Activated B cell treated with CpG ODN at 0.5 μM for 24 hours (primary cell): ENCODE measurements at places on chromosomes 11 and 22.

- DNase-seq = no peak
These were observed 44.9 kb downstream of the C11orf58 start for GRCh38 chr11:16783321-16783801.

- no peak for DNase-seq
These were observed 100.5 kb downstream of the PDHX start for GRCh38 chr11:35016916-35017315.

DNA sequence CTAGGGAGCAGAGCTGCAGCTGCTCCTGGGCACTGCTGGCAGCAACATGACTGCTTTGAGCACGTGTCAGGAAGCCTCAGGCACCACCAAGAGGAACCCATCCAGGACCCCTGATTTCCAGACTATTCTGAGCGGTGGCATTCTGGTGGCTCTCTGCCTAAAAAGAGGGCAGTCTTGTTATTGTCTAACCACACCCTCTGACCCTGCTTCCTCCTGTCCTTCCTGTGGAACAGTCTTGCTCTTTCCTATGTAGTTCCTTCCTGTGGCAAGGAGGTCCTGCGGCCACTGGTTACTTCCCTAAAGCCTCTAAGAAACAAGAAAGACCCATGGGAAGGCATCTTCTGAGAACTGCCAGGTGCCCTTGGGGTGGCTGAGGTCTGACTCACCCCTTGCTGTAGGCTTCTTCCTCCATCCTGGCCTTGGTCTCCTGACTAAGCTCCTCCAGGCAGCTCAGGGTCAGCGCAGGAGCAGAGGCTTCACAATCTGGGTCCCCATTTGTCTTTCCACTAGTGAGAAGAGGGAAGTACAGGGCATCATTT, 13.1 kb upstream of the LYVE1 start:
- no peak for DNase-seq

DNA sequence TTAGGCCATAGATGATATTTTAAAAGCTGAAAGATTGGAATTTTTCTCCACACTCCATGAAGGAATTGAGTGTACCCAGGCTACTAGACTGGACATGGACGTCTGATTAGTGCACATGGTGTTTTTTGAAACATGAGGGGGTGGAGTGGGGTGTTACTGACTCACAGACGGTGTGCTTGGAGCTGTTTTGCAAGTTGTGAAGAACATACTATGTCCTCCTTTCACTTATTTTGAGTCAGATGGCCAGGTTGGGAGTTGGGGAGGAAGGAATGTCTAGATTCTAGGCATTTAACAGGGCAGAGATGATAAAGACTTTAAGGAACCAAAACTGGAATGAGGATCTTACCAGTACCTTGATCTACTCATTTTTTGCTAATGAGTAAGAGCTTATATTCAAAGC, 158.1 kb upstream of the MTNR1B start:
- DNase-seq = no peak

- no peak for DNase-seq
These were observed 6.9 kb downstream of the FGF19 start for GRCh38 chr11:69696749-69697468.

DNA sequence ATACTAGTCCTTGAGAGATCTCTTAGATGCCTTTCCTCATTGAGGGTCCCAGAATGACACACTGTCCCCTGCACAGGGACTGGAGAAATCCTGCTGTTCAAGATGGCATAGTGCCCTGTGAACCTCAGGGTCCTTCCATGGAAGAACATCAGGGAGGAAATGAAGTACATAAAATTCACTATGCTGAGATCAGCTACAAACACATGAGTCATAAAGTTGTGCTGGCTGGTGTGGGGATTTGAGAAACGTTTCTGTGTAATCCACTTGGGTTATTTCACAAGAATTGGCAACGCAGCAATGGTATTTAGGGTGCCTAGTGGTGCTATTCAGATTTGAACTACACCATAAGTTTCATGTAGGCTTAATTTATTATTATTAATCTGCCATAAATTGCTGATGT, 174.4 kb downstream of the MAML2 start:
- DNase-seq = no peak

DNA sequence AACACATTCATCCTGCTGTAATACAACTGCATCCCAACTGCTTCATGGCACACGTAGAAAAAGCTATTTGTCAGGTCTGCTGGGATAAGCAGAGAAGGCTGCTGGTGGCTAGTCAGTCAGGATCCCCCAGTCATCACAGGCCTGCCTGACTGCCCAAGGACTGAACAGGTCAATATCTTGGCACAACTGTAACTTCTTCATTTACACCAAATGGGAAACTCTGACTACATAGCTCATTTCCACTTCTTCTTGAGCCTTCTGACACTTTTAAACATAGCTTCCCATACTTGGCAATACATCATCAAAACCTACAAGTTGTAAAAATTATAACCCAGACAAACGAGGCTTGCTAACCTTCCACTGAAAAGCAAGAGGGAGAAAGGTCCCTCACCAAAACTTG, 2.8 kb downstream of the TMEM9B start:
- DNase-seq = no peak

- no peak for DNase-seq
These were observed 11.1 kb upstream of the ANO1 start for GRCh38 chr11:70067036-70067435.

DNA sequence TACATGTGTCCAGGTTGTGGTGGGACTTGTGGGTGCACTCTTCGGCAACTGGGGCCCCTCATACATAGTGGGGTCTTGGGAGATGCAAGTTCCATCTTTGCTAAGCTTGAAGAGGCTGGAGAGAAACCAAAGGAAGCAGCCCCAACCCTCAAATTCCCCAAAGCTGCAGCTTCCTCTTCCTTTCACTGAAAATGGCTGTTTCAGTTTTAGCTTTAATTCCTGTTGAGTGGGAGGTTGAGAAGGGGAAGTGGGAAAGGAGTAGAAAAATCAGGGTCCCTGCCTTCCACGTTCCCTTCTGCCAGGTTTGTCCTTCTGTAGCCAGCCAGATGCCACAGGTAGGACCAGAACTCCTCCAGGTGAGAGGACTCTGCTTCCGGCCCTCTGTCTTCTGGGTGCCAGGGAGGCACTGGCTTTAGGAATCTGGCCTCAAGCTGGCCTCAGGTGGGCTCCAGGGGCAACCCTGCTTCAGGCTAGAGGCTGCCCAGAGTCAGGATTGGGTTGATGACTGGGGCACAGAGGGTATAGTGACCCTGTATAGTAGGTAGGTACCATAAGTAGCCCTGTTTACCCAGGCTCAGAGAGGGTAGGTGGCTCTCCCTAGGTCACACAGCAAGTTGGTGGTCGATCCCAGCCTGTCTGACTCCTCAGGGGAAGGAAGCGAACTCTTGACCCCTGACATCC, 16.2 kb downstream of the P2RY6 start:
- no peak for DNase-seq

DNA sequence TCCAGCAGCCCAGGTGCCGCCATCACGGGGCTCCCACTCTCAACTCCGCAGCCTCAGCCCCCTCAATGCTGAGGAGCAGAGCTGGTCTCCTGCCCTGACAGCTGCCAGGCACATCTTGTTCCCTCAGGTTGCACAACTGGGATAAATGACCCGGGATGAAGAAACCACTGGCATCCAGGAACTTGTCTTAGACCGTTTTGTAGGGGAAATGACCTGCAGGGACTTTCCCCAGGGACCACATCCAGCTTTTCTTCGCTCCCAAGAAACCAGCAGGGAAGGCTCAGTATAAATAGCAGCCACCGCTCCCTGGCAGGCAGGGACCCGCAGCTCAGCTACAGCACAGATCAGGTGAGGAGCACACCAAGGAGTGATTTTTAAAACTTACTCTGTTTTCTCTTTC, at the start of gene SAA1:
Gene SAA1, plus strand, starts transcription at position 316 of the 400 bp plus-strand sequence. CDS start 624 bp downstream, outside the sequence.
- DNase-seq = no peak

GRCh38 chr11:104541701-104542100, 356.6 kb downstream of the CASP12 start:
- DNase-seq = no peak

DNA sequence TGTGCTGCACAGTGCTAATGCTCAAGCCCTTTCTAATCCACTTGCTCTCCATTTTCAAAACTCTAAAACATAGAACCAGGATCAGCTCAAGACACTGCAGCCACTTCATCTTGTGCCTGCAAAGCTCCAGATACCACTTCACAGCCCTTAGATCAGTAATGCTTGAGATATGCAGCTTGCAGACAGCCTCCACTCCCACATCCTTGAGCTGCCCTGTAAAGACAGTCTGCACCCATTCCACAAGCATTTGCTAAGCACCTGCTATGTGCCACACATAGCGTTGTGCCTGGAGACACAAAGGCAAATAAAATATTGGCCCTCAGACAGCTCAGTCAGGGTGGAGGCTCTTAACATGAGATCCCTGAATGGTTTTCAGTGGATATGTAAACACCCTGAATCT, 192.5 kb upstream of the SNX19 start:
- DNase-seq = no peak

- no peak for DNase-seq
These were observed 14.4 kb upstream of the SLC39A13 start for GRCh38 chr11:47394050-47394321.

DNA sequence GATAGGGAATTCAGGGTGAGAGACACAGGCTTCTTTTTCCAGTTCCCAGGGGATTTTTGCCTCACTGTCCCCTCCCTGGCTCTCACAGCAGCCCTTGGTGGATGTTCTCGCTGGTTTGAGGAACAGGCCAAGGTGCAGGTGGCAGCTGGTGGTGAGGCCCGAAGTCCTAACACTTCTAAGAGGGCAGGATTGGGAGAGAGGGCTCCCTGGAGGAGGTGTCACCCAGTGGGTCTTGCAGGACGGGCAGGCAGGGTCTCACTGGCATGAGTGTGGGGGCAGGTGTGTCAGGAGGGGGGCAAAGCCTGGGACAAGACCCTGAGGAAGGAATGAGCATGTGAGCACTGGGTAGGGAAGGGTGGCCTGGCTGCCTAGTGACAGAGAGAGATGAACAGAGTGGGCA, 9.2 kb downstream of the ADORA2A start:
- no peak for DNase-seq

DNA sequence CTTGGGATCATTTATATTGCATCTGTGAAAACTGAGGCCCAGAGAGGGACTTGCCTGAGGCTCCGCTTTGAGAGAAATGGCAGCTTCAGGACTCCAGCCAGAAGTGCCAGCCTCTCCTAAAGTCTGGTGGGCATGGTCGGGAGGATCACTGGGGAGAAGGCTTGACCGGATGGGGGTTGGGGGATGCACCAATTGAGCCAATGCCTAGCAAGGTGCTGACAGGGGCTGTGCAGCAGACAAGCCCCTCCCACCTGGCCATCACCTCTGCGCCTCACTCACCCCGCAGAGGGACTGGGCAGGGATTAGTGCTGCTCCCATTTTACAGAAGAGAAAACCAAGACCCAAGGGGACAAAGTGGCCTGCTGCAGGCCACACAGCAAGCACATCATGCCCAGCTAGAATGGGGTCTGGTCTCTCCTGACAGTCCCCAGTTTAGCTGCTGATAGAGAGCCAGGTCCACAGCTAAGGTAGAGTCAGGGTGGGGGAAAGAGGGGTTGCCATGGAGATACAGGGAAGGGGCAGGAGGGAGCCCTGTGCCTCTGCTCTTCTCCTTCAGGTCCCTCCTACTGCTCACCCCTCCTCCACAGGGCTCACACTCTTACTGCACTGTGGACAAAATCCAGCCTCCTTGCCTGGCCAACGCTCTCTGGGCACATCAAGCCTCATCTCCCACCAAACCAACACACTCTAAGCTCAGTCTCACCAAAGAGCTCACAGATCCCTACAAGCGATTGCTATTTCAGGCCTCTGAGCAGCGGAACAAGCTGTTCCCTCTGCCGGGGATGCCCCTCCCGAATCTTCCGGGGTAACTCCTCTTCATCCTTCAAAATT, 29.5 kb downstream of the TEF start:
- DNase-seq = no peak
